Hematopoietic multipotent progenitor cell treated with erythropoietin and hydrocortisone succinate and interleukin-3 and kit ligand, for 15 days (in vitro differentiated cells): ENCODE measurements at places on chromosomes 16 and 17.

DNA sequence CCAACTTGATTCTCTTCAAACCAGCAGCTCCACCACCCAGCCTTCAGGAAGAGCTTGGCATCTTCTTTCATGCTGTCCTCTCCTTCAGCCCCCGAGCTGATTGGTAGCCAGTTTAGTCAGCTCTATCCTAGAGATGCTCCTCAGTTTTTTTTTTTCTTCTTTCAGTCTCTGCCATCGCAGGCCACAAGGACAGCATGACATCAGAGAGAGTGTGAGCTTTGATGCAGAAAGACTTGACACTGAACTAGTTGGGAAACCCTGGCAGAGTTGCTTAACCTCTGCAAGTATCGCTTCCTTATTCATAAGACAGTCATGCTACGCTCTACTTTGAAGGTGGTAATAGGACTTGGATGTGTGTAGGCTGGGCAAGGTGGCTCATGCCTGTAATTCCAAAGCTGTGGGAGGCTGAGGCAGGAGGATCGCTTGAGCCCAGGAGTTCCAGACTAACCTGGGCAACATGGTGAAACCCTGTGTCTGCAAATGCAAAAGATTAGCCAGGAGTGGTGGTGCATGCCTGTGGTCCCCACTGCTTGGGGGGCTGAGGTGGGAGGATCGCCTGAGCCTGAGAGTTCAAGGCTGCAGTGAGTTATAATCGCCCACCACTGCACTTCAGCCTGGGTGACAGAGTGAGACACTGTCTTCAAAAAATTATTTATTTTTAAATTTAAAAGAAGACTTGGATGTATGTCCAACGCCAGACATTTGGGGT is 2.6 kb downstream of the CD300LB start:
- DNase-seq: no peak

DNA sequence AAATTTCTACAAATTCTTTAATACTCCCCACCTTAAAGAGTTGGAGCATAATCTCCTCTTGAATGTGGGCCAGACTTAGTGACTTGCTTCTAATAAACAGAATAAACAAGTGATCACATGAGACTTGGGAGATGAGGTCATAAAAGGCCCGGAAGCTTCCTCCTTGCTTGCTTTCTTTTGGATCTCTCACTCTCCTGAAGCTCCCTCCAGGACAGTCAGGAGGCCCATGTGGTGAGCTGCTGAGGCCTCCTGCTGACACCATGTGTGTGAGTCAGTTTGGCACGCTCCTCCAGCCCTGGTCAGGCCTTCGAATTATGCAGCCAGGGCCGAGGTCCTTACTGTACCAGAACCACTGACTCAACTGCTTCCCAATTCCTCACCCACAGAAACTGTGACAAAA is 53.2 kb downstream of the NDEL1 start:
- DNase-seq: peak; percentile 56

GRCh38 chr17:29699283-29699682 is 76.6 kb upstream of the CORO6 start:
- DNase-seq: no peak

GRCh38 chr17:76534831-76535732 is 2.4 kb downstream of the CYGB start:
- no peak for DNase-seq

- DNase-seq: no peak
Measured at GRCh38 chr17:55160501-55160900, 104.3 kb upstream of the HLF start.

- no peak for DNase-seq
Measured at GRCh38 chr17:47715669-47716325, 17.2 kb upstream of the TBX21 start.

- no peak for DNase-seq
Measured at GRCh38 chr17:74730491-74731346, 6.3 kb upstream of the RAB37 start.

DNA sequence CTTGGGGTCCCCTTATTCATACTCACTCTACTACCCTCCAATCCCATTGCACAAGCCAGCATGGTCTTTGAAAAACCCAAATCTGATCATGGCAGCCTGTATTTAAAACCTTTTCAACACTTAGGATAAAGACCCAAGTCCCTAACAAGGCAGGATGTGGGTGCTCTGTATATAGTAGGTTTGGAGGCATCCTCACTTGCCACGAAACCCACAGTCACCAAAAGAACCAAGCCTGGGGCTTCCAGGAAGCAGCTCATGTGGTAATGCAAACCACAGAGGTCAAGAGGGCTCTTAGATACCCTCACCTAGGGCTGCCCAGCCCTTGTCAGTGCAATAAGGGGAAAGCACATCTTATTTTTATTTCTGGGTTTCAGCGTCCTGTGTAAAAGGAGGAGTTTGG is 218.6 kb upstream of the ASIC2 start:
- DNase-seq: no peak

DNA sequence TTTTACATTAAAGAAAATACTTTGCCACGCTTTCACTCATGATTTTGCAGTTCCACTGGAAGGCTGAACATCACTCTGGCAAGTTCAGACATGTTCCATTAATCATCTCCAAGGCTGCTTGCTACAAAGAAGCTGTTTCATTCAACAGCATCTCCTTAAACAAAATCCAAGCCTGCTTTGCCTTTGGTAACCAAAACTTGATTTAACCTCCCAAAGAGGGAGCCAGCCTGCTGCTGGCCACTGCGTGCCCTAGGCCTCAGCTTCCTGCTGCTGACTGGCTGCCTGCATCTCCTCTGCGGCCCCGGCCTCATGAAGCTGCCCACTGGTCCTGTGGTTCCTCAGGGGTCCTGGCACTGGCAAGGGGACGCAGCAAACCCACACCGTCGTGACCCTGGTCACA is 31.8 kb downstream of the ANKRD11 start:
- DNase-seq: no peak

- DNase-seq: no peak
Measured at GRCh38 chr17:77617516-77617915, 341.0 kb upstream of the TNRC6C start.

DNA sequence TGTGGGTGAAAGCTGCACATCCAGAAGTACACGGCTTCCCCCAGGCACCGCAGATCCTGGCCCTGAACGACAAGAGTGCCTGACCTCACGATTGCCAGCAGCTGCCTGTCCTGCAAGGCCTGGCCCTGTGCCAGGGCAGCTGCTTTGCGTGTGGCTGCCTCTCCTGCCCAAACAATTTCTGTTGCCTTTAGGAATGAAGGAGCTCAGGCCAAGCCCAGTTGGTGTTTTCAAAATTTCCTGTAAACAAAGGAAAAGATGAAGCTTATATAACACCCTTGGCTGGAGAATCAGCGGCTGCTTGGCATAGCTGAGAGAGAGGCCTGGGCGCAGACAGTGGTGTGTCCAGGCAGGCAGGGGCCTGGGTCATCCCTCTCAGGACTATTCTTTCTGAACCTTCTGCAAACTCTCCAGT is 11.7 kb upstream of the SLC47A2 start:
- DNase-seq: peak; percentile 13

DNA sequence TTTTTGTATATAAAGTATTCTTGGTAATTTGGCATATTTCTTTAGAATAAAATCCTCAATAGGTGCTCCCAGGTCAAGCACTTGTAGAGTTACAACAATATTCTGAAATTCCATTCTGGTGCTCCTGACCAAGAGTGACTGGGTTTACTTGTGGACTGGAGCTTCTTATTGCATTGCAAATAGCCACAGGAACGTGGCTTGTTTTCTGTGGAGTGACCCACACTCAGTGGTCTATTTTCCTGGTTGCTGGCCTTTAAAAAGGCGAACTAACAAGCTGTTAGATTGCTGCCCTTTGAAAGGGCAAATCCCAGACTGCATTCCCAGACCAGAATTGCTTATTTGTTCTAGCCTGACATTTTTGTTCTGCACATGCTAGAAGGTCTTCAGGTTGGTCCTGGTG is 658.8 kb upstream of the GOT2 start:
- no peak for DNase-seq

- no peak for DNase-seq
Measured at GRCh38 chr17:27616414-27616813, 14.6 kb upstream of the LGALS9 start.

DNA sequence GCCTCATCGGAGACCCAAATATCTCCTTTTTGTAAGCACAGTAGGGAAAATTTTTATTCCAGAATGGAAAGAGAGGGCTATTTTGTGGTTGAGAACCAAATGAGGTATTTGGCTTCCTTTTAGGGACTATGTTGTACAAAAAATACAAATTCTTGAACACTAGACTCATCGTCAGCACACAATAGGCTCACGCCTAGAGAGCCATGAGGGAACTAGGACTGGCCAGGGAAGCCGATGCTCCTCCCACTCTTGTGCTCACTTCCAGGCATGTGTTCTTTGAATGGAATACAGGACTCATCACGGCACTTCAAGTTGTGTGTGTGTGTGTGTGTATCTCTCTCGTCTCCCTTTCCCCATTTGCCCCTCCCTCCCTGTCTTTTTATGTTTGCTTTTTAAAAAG is 17.8 kb upstream of the BLMH start:
- DNase-seq: no peak

DNA sequence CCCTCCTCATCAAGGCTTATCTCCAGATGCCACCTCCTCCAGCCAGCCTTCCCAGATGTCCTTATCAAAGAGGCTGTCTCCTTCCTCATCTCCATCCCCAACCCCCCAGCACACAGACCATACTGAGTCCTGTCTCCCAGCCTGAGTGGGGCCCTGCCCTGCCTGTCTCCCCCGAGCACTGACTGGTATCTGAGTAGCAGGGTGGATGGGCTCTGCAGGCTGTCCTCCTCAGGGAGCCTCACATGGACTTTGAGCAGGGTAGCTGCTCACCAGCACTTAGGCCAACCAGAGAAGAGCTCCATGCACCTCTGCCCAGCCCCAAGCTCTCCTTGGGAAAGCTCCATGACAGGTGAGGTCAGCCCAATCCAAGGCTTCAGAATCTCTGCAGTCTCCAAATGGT is 20.0 kb upstream of the ITGA3 start:
- DNase-seq: no peak

DNA sequence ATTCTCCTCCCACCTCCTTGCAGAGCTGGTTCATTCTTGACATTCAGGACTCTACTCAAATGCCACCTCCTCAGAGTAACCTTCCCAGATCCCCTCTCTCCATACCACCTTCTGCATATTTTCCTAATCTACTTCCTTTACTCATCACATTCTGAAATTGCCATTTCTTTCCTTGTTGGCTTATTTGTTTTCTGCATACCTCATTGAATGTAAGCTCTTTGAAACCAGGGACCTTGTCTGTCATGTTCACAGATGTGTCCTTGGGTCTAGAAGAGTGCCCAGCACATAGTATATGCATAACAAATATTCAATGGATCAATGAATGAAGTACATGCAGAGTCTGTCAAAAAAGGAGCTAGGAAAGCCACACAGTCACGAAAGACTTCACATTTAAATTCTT is 7.8 kb upstream of the LONP2 start:
- DNase-seq: no peak

DNA sequence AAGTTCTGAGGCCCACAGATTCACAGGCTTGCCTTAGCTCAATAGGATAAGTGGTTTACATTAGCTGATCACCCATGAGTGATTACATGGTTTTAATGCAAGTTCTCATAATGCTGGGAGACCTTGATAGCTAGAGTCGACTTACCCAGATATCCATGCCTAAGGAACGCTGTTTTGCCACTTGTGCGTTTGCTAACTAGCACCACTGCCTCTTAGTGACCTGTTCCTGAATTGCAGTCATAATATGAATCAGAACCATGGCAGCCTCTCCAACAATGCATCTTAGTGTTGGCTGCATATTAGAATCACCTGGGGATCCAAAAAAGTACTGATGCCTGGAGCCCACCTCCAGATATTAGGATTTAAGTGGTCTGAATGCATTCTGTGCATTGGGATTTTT is 251.1 kb upstream of the CDH5 start:
- DNase-seq: no peak

- DNase-seq: peak; percentile 40
Measured at GRCh38 chr16:48608452-48608851, 1.5 kb downstream of the N4BP1 start.

DNA sequence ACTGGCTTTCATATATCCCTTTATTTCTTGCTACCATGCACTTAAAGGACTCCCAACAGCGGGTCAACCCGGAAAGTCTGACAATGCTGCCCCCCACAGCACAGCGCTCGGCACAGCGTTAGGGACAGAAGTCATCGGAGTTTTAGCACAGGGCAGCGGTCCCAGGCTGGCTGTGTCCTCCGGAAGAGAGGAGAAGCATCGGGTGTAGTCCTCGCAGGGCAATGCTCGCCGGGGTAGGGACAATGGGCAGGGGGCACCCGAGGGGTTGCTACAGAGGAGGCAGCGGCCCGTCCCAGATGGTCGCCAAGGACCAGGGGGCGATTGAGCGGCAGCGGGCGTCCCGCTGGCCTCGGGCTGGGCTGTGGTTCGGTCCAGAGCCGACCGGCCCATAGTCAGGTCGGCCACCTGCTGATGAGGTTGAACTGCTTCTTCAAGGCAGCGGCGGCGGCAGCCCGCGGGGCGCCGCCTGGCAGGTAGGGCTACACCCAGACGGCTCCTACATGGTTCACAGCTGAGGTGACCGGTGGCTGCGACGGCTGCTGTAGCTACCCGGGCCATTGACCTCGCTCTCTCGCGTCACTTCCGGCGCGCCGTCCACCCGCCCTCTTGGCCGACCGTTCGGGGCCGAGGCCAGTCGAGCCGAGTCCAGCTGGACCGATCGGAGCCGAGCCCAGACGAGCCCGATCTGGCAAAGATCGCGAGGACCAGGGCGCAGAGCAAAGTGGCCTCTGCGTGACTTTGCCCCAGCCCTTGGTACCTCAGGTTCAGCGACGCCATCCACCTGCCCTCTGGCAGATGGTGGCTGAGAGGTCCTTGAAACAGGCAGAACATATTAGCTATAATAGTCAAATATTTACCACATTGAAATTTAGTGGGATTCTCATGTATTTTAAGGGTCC is 4.7 kb upstream of the LCMT1 start:
- DNase-seq: peak; percentile 77

DNA sequence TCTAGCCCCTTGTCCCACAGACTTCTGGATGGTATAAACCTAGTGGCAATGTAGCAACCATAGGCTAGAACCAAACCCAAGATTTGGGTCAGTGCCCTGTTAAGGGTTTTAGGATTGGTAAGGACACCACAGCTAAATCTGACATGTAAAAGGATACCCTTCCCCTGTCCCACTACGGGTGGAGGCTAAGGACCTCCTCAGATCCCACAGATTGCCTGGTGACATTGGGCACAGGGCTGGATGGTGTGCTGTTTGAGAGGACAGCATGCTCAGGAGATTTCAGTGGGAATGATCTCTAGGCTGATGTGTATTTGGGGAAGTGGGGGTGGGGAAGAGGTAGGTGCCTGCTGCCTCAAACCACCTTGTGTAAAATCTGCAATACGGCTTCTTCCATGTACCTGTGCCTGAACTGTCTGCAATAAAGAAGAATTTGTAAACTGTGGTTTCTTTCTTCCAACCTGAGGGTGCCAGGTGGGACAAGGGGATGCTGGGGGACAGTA is 671 bp upstream of the EDC4 start:
- no peak for DNase-seq

DNA sequence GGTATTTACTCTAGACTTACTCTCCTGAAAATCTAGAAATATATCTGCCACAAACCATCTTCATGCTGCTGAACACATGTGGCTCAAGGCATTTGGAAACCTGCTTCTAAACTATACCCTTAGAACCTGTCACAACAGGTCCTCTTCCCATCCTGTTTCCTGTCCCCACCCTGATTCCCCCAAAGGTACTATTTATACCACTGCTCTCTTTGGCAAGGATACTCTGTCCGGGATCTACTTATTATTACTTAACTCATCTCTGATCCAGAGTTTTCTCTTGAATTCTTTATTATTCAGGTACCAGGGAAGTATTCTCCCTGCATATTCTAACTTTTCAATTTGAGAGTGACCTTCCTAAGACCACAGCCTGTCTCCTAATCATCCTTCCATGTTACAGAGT is 33.4 kb downstream of the TRAF4 start:
- no peak for DNase-seq

GRCh38 chr17:2181206-2181896 is 122.2 kb downstream of the SMG6 start:
- no peak for DNase-seq
